NCI-H1417 treated with DMSO at 0.1 percent for 48 hours (cell line): ENCODE measurements at places on chromosomes 7 and 10.

- no peak for DNase-seq
Measured at GRCh38 chr7:82164813-82165212, 278.8 kb downstream of the CACNA2D1 start.

GRCh38 chr7:129443612-129444011 lies 9.4 kb downstream of the STRIP2 start:
- DNase-seq, result no peak

DNA sequence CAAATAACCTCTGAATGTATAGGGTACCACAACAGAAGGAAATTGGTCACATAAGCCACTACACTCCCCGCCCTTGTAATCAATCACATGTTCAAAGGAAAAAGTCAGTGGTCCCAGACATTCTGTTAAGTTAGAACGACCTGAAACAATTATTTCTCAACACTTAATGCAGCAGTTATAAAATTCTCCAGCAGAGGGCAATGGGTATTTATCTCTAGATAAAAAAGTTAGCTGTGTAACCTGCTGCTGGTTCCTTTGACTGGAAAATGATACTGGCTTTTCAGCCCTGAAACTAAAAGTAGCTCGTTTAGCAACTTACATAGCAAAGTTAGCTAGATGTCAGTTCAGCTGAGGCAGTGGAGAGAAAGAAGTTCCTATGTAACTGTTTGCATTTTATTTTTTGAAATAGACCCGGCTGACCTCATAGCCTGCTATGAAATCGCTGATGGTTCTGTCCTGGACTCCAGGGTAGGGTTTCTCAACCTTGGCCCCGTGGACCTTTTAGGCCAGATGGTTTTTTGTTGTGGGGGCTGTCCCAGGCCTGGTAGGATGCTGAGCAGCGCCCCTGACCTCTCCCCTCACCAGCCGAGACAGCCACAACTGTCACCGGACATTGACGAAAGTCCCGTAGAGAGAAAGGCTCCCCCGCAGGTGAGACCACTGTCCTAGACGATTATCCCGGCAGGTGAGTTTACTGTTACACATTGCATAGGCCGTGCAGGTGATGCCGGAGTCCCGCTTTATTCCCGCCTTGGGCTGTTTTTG lies 40.2 kb upstream of the PROSER2 start:
- no peak for DNase-seq

DNA sequence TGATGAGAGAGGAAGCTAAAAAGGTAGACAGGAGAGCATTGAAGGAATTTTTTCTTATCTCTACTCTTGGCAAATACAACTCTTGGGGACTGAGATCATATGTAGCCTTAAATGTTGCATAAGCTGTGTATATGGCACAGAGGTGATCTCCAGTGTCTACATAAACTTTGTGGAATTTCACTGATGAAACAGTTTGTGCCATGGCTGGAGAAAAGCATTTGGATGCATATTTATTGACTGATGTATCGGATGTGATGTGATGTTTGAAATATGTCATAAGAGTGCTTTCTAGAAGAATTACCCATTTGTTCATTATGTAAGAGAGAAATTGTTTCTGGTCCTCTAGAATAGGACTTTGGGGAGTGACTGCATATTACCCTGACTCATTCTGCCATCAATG lies 244.9 kb upstream of the LRRTM3 start:
- DNase-seq, result no peak

DNA sequence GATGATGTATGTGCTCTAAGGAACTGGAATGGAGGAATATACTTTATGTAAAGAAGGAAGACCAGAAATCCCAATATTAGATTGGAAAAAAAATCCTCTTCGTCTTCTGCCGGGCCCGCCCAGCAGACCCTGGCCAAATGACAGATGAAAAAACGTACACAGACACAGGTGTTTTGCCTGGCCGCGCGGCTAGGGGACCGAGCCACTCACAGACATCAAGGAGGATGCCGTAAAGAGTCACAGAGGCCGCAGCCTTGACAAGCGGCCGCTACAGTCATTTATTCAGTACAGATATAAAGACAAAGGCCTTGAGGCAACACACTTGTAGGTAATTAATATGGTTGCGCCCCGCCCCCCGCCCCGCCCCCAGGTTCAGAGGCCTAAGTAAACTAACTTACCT lies 594.1 kb downstream of the GRM8 start:
- no peak for DNase-seq

DNA sequence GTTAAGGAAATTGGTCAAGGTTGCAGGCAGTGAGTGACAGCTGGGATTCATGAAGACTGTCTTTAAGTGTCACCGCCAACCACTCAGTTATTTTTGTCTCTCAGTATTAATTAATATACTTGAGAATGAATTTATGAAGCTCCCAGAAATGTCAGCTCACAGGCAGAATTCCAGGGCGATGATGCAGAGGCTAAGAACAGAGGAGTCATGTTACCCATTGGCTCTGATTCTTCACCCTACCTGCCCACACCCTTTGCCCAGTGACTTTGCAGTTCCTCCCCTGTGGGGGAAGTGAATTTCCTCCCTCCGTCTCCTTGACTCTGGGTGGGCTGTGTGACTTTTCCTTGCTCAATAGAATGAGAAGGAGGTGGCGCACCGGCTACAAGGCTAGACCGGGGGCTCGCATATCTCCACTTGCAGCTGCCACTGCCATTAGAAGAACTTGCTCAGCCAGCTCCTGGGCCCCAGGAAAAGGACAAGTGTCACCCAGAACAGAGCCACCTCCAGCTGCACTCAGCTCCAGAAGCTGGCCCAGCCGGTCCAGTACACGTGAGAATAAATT lies 157.1 kb upstream of the PRKCQ start:
- no peak for DNase-seq

DNA sequence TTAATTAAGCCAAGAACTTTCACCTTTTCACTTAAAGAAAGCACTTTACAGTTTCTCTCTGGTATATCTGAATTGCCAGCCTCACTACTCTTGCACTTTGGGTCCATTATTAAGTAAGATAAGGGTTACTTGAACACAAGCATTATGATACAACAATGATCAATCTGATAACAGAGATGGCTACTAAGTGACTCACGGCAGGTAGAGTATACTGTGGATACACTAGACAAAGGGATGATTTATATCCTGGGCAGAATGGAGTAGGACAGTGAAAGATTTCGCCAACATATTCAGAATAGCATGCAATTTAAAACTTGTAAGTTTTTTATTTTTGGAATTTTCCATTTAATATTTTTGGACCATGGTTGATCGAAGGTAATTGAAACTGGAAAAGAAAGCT lies 34.3 kb upstream of the ITGB8 start:
- DNase-seq, result no peak
